Keratinocyte (primary cell): ENCODE measurements at places on chromosomes 4 and X.

- no peak for DNase-seq
Observed at GRCh38 chr4:157035471-157035870, 40.5 kb upstream of the GLRB start.

DNA sequence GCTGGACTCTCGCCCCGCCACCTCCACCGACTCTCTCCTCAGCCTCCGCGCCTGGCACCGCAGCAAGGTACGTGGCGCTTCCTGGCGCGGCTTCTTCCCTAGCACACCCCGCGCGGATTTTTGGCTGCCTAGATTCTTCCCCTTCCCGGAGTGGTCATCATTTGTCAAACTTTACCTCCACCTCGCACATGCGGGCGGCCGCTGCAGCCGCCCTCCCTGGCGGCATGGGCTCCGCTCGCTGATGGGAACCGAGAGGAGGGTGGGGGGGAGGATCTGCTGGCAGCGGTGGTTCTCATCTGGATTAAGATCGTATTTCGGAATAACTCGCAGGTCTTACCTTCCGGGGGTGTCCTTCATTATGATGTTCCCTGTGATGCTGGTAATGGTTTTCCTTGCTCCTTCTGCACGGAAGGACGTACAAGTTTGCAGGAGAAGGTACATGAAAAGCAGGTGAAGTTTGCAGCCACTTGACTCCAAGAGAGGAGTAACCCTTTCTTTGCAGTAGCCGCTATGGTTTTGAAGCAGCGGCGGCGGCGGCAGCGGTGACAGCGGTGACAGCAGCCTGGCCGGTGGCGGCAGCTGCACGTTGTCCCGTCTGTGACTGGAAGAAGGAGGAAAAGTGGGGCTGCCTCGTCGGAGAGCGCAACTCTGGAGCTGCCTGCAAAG, 2183.9 kb upstream of the TENM3 start:
- no peak for DNase-seq

GRCh38 chrX:39204945-39205344, 403.7 kb downstream of the MID1IP1 start:
- no peak for DNase-seq

GRCh38 chr4:109718759-109719158, 11.1 kb downstream of the PLA2G12A start:
- DNase-seq = no peak

- DNase-seq = no peak
Observed at GRCh38 chr4:145644699-145645098, 25.5 kb downstream of the MMAA start.

DNA sequence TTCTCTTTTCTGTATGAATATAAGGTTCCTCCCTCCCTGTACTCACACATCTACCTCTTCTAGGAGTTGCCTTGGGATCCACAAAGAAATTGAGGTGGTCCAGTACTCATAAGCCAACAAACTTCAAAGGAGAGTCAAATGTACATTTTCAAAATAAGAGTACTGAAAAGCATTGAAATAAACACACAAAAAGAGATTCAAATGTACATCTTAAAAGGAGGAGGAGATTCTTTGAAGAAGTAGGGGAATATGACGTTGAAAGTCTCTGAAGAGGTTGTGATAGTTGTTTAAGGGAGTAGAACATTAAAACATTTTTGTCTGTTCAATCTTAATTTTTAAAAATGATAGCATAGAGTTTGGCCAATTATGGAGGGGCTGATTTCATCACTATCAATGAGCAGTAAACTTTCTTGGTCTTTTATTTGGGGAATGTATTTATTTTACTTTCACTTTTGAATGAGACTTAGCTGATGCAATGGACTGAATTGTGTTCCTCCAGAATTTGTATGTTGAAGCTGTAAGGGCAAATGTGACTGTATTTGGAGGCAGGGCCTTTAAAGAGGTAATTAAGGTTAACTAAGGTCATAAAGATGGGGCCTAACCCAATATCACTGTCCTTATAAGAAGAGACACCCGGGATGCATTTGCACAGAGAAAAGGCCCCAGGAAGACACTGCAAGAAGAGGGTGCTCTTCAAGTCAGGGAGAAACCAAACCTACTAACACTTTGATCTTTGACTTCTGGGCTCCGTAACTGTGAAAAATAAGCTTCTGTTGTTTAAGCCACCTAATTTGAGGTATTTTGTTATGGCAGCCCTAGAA, 226.3 kb upstream of the PGRMC2 start:
- no peak for DNase-seq

DNA sequence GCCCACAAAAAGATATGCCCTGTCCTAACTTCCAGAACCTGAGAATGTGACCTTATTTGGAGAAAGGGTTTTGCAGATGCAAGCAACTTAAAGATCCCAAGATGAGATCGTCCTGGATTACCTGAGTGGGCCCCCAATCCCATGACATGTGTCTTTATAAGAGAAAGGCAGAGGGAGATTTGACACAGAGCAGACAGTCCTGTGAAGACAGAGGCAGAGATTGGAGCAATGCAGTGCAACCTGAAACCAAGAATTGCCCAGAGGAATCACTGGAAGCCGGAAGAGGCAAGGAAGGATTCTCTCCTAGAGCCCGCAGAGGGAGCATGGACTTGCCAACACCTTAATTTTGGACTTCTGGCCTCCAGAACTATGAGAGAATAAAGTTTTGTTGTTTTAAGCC, 171.5 kb downstream of the SMIM20 start:
- DNase-seq = no peak

- peak; percentile 36 for DNase-seq
Observed at GRCh38 chr4:181855307-181855706, 387.9 kb upstream of the TENM3 start.

DNA sequence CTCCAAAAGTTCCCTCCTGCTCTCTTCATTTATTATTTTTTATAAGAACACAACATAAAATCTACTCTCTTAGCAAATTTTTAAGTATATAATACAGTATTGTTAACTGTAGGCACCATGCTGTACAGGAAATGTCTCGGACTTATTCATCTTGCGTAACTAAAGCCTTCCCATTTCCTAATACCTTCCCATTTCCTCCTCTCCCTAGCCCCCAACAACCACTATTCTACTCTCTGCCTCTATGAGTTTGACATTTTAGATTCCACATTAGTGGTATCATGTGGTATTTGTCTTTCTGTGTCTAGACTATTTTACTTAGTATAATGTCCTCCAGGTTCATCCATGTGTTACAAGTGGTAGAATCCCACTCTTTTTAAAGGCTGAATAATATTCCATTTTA, 15.8 kb upstream of the SYTL4 start:
- no peak for DNase-seq

DNA sequence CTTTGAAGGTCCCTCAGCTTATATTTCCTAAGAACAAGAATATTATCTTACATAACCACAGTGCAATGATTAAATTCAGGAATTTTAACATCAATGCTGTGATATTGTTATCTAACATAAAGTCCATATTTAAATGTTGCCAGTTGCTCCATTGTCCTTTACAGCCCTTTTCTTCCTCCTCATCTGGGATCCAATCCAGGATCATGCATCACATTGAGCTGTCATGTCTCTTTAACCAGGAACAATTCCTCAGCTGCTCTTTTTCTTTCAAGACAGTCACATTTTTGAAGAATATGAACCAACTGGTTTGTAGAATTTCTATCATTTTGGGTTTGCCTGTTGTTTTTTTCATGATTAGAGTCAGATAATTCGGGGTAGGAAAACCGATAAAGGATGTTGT, 12.0 kb downstream of the TMSB4X start:
- no peak for DNase-seq

- peak; percentile 69 for DNase-seq
Observed at GRCh38 chr4:1082215-1083182, 30.9 kb downstream of the RNF212 start.

GRCh38 chr4:114286262-114286810, 306.9 kb upstream of the ARSJ start:
- DNase-seq = no peak

DNA sequence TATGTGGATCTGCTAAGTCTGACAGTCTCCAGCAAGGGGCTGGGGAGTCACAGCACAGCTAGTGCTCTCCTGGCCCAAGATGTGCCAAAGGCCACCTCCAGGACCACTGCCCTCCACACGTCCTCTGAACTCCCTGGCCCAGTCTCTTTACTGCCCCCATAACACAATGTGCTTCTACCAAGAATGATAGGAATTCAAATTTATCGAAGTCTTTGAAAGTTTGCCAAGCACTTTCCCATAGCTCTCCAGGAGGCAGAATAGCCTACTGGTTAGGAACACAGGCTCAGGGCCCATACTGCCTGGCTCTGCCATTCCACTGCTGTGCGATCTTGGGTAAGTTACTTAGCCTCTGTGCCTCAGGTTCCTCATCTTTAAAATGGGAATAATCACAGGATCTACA, 86.7 kb downstream of the NHSL2 start:
- DNase-seq = no peak

GRCh38 chrX:13120017-13120416, 75.6 kb upstream of the FAM9C start:
- DNase-seq = no peak
